ENCODE measurements at places on chromosomes 13 and 19.

- DNase-seq: no peak
Measured at GRCh38 chr19:1360818-1361461, 22.8 kb upstream of the NDUFS7 start.

- no peak for DNase-seq
Measured at GRCh38 chr19:12137221-12137940, 2.8 kb downstream of the ZNF20 start.

GRCh38 chr13:25587326-25587980 is 215.7 kb downstream of the ATP8A2 start:
- no peak for DNase-seq

DNA sequence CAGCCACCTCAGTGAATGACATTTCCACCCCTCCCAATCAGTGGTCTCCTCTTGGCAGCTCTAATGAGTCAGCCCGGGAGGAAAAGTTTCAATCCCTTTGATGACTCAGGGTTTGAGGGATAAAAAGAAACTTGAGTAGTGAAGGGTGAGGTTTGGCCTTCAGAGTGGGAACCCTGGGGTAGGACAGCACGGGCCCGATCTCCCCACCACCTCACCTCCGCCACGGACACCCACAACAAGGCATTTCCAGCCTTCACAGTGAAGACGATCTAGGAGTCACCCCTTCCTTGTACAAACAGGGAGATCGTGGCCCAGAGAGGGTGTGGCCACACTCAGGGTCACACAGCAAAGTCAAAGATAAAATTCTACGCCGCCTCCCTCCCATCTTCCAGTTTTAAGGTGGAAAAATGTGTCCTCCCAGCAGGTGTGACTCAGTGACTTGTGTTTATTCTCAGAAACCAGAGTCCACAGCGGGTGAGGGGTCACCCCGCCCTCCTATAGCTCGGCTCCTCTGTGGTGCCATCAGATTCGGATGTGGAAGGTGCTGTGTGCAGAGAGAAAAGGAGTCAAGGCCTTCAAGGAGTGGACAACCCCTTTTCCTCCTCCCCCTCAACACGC is 12.3 kb downstream of the CIB3 start:
- no peak for DNase-seq

DNA sequence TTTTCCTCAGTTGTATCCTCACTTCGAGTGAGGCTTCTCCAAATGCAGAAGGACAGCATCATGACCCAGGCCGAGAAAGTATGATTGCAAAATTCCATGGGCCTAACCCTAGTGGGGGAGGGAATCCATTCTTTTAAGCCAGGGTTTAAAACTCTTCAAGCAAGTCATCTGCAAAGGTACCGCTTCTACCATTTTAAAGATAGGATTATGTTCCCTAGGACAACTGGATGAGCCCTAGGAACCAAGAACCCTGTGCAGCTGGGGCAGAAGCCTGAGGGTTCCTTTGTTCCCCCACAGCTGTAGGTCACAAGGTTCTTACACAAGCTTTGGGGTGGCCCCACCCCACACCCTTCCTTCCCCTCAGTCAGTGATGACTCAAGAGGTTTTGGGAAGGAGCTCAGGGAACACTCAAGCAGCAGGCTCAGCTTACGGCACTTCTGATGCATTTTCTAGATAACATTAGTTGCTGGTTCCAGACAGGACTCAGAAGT is 13.5 kb downstream of the ARL11 start:
- no peak for DNase-seq

- DNase-seq: peak; percentile 30
Measured at GRCh38 chr13:91347996-91348905, 764 bp downstream of the MIR17HG start.

- DNase-seq: no peak
Measured at GRCh38 chr19:15099017-15099582, 8.1 kb upstream of the SYDE1 start.

- no peak for DNase-seq
Measured at GRCh38 chr19:35247526-35248309, 1.1 kb upstream of the LSR start.

- DNase-seq: no peak
Measured at GRCh38 chr19:34633802-34634201, 43.2 kb downstream of the SCGB2B2 start.

DNA sequence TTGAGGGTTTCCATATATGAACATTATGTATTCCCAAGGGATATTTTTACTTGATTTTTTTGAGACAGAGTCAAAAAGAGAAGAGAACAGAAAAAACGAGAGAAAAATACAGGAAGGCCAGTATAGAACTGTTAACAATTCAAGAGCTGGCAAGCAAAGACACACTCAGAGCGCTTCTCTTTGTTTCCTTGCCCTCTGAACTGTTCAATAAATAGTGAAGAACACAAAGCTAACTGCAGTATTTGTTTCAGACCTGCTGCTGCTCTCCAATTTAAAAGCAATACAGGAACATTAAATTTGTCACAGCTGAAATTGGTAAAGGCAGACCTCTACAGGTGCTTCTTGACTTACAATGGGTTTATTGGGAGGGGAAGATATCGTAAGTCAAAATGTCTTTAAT is 14.0 kb upstream of the NEK3 start:
- no peak for DNase-seq

- DNase-seq: no peak
Measured at GRCh38 chr19:15962319-15962718, 13.5 kb downstream of the OR10H4 start.

GRCh38 chr13:45851956-45852355 is 403 bp upstream of the SIAH3 start:
- no peak for DNase-seq

GRCh38 chr13:48879854-48880253 is 95.9 kb upstream of the FNDC3A start:
- no peak for DNase-seq

DNA sequence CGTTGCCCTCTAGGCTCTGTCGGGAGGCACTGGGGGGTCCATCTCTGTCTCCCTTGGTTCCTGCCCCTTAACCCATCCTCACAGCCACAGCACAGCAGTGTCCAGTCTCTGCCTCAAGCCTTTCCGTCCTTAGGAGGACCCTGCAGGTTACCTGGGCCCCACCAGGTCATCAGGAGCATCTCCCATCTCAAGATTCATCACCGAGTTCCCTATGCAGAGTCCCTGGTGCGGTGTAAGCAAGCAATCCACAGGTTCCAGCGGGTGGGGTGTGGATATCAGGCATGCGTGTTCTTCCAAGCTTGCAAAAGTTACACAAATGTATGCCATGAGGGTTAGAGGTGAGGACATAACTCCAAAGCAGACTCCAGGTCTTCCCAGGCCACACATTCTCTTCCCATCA is 20.9 kb upstream of the GAS6 start:
- DNase-seq: no peak

DNA sequence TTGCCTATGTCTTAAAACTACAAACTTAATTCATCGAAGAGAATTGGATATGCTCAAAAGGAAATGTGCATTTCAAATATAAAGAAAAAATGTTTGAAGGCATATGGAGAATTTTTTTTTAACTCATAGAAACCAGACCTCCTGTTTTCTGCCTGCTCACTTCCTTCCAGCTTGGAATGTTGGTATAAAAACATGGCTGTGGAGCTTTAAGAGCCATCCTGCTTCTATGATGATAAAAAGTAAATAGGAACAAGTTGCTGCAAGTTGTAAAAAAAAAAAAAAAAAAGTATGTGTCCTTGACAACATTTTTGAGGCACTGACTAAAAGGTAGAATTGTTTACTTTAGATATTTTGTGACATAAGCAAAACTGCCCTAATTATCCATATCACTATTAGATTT is 1230.7 kb downstream of the PCDH9 start:
- no peak for DNase-seq

GRCh38 chr19:3657395-3657769 is 30.8 kb upstream of the CACTIN start:
- no peak for DNase-seq

- DNase-seq: no peak
Measured at GRCh38 chr19:46239193-46240024, 9.9 kb downstream of the IGFL1 start.

DNA sequence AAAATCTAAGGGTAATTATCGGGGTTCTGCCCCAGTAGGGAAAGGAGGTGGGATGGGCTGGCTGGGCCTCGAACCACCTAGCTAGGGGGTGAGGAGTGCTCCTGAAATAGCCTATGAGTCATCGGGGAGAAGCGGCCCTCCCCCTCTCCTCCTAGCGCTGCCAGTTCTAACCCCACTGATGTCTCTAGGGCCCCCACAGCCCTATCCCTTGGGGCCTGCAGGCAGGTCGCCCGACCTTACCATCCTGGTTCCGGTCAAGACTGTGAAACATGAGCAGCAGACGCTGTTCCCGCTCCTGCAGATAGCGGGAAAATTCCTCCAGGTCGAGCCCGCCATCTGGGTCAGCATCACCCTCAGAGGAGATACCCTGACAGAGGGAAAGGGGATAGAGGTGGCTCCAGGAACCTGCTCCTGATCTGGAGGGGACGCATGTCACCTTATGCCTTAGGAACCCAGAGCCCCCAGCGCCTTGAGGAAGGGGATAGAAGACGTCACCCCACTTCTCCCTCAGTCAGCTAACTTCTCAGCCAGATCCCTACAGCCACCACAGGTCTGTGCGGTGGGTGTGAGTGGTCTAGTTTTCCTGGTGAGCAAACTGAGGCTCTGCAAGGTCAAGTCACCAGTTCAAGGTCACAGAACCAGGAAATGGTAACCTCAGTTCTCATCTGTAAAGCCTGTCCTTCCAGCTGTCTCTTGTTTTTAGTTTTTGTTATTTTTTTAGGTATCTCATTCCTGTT is 1.5 kb downstream of the SLC25A23 start:
- no peak for DNase-seq

- no peak for DNase-seq
Measured at GRCh38 chr13:32476021-32476731, 48.2 kb upstream of the N4BP2L1 start.

DNA sequence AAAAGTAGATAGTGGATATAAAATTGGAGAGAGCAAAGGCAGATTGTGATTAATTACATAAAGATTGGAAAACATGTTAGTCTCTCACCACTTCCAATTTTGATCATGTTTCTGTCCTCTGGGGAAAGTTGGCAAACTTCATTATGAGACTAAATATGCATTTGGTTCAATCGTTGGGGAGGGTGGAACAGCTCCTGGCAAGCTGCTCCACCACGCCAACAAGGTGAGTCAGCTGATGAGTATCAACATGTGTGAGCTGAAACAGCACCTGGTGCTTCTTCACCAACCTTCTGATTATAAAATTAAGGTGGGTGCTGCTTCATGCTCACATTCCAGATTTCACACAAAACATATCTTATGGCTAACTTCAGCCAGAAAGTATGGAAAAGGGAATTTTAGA is 1784.6 kb downstream of the SLITRK5 start:
- DNase-seq: no peak

DNA sequence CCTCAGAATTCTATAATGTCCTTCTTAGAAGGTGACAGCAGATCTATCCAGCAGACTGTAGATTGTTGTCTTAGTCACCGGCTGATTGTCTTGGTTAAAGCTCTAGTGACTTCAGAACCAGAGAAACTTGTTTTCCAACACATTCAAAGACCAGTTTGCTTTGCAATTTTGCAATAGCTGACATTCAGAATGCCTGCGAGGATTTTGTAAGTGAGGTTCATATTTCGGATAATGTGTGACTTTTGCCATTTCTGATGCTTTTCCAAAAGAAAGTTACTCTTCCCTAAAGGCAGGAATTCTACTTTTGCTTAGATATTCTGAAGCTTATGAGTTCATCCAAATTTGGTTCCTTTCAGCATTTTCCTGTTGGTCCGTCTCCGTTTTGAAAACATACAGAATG is 13.2 kb downstream of the SPINT2 start:
- DNase-seq: no peak
